ENCODE measurements at places on chromosomes 11 and 22. TPM values are rescaled to one million over a fixed set of nuclear protein-coding genes. Genes with fewer than 3 reads are reported as not detected.

The DERL3 gene
- 1.2 TPM for polyA plus RNA-seq

The MYBPC3 gene
- polyA plus RNA-seq = 0.49 TPM

The PIWIL4 gene
- 5.6 TPM for polyA plus RNA-seq

The HTR3A gene
- not detected for polyA plus RNA-seq

The GPHA2 gene
- polyA plus RNA-seq = not detected

The LRRC75B gene
- 9.2 TPM for polyA plus RNA-seq

The OR56A1 gene
- polyA plus RNA-seq = not detected

The TEX12 gene
- polyA plus RNA-seq = 0.23 TPM

The OR6T1 gene
- not detected for polyA plus RNA-seq

The LRP5 gene
- polyA plus RNA-seq = 55.0 TPM

The MYRF gene
- polyA plus RNA-seq = 1.5 TPM

The SLC22A12 gene
- polyA plus RNA-seq = not detected

The ARHGAP20 gene
- polyA plus RNA-seq = 6.1 TPM

The OLFML1 gene
- polyA plus RNA-seq = 40.9 TPM

The TTC12 gene
- polyA plus RNA-seq = 10.8 TPM

The RFPL2 gene
- polyA plus RNA-seq = not detected

The ADAMTS8 gene
- polyA plus RNA-seq = 9.5 TPM

The PGA5 gene
- 1.1 TPM for polyA plus RNA-seq

The TYR gene
- polyA plus RNA-seq = 0.26 TPM

The RTN4RL2 gene
- 47.3 TPM for polyA plus RNA-seq

The EXPH5 gene
- polyA plus RNA-seq = 0.57 TPM

The MS4A4E gene
- polyA plus RNA-seq = 2.0 TPM

The DENND5A gene
- 68.0 TPM for polyA plus RNA-seq

The OVOL1 gene
- not detected for polyA plus RNA-seq

The ACR gene
- 0.45 TPM for polyA plus RNA-seq

The SPTBN2 gene
- 24.3 TPM for polyA plus RNA-seq

The MN1 gene
- polyA plus RNA-seq = 17.7 TPM

The PIH1D2 gene
- 0.93 TPM for polyA plus RNA-seq

The SPDYC gene
- not detected for polyA plus RNA-seq

The ATL3 gene
- 14.1 TPM for polyA plus RNA-seq

The ENDOD1 gene
- 59.3 TPM for polyA plus RNA-seq

The TESMIN gene
- polyA plus RNA-seq = 0.85 TPM

The SLC37A2 gene
- 5.3 TPM for polyA plus RNA-seq

The NCF4 gene
- polyA plus RNA-seq = 4.5 TPM

The FDXACB1 gene
- polyA plus RNA-seq = 1.6 TPM

The OR8G5 gene
- not detected for polyA plus RNA-seq

The PRG3 gene
- 0.23 TPM for polyA plus RNA-seq

The TBX1 gene
- polyA plus RNA-seq = 17.2 TPM

The GUCD1 gene
- 71.0 TPM for polyA plus RNA-seq

The BTBD18 gene
- polyA plus RNA-seq = 0.15 TPM

The OR5L2 gene
- not detected for polyA plus RNA-seq

The HORMAD2 gene
- polyA plus RNA-seq = not detected

The DEFB131B gene
- not detected for polyA plus RNA-seq

The SOX6 gene
- 30.0 TPM for polyA plus RNA-seq

The SLC1A2 gene
- 0.43 TPM for polyA plus RNA-seq

The CAVIN3 gene
- 36.7 TPM for polyA plus RNA-seq

The CYTH4 gene
- 10.0 TPM for polyA plus RNA-seq

The TRIM6 gene
- 1.1 TPM for polyA plus RNA-seq

The OR52H1 gene
- not detected for polyA plus RNA-seq

The OR52E8 gene
- polyA plus RNA-seq = not detected

The CCDC81 gene
- 1.4 TPM for polyA plus RNA-seq
